ENCODE measurements at places on chromosomes 12 and 14.

GRCh38 chr14:81561084-81561775, 27.6 kb upstream of the SEL1L start:
- DNase-seq, result no peak

DNA sequence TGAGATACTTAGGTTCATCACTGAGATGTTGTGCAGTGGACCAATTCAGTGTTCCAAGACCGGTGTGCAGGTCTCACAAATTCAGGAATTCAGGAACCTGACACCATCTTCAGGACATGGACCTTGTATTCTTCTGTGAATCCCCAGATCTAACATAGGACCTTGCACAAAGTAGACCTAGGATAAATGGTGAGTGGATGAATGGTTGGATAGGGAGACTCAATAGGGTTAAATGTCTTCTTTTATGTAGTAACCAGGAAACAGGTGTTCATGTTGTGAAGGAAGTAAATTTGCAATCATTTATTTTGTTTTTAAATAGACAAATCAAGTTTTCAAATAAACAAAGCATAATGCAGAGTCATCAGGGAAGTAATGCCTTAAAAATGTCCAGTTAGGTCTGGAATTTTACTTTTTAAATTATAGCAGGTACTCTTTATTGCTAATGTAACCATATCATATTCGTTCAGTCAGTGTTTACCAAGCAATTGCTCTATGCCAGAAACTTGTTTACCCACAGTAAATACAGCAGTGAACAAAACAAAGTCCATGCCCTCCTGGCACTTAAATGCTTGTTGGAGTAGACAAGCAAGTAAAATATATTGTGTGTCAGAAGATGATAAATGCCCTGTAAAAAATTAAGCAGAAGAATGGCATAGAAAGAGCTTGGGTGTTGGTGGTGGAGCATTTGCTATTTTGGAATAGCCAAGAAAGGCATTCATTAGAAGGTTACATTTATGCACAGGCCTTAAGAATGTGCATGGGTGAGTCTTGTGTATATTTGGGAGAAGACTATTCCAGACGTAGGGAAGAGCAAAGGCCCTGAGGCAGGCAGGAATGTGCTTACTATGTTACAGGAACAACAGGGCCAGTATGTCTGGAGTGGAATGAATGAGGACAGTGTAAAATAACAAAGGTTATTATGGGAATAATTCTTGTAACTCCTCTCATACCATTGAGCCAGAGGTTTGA, 26.3 kb downstream of the RXYLT1 start:
- no peak for DNase-seq

DNA sequence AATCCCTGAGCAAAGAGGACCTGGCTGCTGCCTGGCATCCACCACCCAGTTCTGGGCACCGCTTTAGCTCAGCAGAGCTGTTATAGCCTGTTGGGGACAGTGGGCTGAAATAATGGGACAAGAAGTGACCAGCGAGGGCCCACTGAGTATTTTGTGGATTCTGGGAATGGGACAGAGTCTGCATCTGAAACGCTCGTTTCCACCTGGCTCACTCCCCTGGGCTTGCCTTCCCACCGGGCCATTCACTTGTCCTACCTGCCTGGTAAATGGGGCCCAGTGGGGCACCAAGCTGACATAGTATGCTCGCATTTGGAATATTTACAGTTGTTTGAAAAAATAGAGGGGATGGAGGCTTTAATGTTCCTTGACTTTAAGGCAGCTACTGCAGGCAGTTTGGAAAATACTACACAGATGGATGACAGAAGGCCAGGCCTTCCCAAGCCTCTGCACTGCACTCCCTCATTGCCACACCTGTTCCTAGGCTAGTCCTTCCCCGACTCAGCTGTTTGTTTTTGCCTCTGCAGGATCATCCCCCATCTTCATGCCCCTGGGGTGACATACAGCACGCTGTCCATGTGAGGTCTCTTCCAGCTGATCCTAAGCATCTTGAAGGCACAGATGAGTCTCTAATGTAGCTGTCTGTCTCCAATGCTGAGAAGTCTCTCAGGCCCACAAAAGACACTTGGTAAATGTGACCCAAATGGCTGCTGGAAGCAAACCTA, 61.3 kb upstream of the DICER1 start:
- no peak for DNase-seq

- no peak for DNase-seq
These were observed 46.7 kb downstream of the WBP11 start for GRCh38 chr12:14756334-14757143.

DNA sequence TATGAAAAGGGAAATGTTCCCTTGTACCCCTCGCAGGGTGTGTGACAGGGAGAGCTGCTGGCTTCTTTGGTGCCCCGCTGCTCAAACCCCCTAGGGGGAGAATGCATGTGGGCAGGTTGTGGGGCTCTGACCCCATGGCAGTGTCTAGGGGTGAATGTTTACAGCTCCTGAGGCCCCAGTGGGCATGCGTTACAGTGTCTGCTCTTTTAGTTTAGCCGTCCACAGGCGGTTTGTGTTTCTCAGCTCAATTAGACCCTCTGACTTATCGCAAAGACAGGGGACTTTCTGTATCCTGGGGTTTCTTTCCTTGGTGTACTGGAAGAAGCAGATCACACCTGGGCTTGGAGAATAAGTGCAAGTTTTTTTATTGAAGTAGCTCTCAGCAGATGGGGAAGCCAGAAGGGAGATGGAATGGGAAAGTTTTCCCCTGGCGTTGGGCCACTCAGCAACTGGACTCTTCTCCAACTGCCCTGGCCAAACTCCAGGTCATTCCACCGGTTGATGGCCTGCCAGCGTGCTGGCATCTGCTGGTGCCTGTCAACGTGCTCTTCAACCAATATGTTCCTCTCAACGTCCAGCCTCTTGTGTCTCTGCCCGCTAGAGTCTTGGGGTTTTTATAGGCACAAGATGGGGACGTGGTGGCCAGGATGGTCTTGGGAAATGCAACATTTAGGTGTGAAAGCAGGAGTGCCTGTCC, 720.9 kb downstream of the FSCB start:
- no peak for DNase-seq
